ENCODE measurements at places on chromosomes 12 and 14. TPM values are rescaled to one million over a fixed set of nuclear protein-coding genes. Genes with fewer than 3 reads are reported as not detected.

GPD1 gene
- 0.20 TPM for total RNA-seq

DNA sequence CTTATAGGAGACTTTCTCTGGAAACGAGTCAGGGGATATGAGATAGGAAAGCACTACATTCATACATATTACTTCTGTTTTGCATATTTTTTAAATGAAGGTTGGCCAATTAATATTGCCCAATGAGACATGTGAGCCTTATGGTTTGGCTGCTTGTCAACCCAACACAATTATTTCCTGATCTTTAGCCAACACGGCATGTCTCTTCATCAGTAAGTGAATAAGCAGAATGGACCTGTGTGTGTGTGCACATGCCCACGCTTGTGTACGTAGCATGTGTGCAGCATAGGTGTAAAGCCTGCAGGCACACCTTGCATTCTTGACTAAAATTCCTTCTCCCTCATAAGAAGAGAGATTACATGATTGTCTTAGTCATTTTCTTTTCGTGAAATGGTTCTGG lies 88.3 kb downstream of the STON2 start:
- no peaks in the 10 kb centered on the region for H3K4me1 ChIP-seq
- DNase-seq, result no peak
- H3K27ac ChIP-seq, result no peak overlapping the region
- no peak overlapping the region for H3K4me3 ChIP-seq
- no peaks in the 10 kb centered on the region for H3K36me3 ChIP-seq
- no peaks in the 10 kb centered on the region for H3K27me3 ChIP-seq

GRCh38 chr14:64450255-64450654 lies 15.0 kb upstream of the AKAP5 start:
- peaks cover 38% of the 10 kb centered on the region for H3K4me1 ChIP-seq
- H3K27me3 ChIP-seq, result no peaks in the 10 kb centered on the region
- DNase-seq, result peak; percentile 58
- peaks cover 54% of the 10 kb centered on the region for H3K36me3 ChIP-seq
- H3K4me3 ChIP-seq, result peak overlapping the region; percentile 5

DEPDC4 gene
- total RNA-seq, result 1.6 TPM

ACOT6 gene
- total RNA-seq, result not detected

GRCh38 chr12:2902272-2902880 lies 11.7 kb downstream of the TULP3 start:
- no peak overlapping the region for H3K27ac ChIP-seq
- no peaks in the 10 kb centered on the region for H3K36me3 ChIP-seq
- no peak overlapping the region for H3K4me3 ChIP-seq
- DNase-seq, result no peak

USP44 gene
- total RNA-seq, result 15.2 TPM

DNA sequence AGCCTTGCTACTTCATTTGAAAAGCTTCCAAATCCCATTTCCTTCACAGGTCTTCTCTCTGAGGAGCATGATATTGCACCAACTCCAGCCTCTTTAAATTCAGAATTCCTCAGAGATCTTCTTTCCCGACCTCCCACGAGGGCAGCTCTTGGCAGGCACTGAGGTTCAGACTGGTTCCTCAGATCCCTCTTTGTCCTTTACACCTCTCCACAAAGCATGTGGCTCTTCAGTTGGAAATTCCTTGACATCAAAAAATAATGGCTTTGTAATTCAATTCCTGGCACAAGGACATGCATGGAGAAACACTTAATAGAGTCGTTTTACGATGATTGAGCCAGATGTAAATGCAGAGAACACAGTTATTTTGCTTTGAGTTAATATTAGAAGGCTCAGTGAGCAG lies 63.2 kb upstream of the TMX1 start:
- peaks cover 3% of the 10 kb centered on the region for H3K27me3 ChIP-seq
- no peaks in the 10 kb centered on the region for H3K4me1 ChIP-seq
- no peaks in the 10 kb centered on the region for H3K36me3 ChIP-seq

DNA sequence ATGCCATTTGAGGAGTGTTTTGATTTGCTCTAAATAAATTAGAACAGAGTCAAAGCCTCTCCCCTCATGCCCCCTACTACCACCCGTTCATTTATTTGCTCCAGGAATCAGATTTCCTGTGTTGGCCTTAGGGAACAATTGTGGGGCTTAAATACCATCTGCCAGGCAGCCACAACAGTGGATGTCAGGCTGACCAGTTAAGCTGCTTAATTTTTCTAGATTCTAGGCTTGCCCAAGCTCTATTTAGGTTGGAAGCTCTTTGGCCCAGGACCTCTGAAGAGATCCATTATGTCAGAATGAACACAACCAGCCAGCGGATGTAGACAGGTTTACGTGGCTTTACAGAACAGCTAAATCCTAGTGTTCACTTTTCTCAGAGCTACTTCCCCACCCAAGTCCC lies 1.0 kb upstream of the TIMELESS start:
- H3K36me3 ChIP-seq, result peaks cover 12% of the 10 kb centered on the region
- no peak for DNase-seq
- no peaks in the 10 kb centered on the region for H3K27me3 ChIP-seq
- peaks cover 17% of the 10 kb centered on the region for H3K4me1 ChIP-seq
- no peak overlapping the region for H3K27ac ChIP-seq

IL22 gene
- total RNA-seq, result not detected

DNA sequence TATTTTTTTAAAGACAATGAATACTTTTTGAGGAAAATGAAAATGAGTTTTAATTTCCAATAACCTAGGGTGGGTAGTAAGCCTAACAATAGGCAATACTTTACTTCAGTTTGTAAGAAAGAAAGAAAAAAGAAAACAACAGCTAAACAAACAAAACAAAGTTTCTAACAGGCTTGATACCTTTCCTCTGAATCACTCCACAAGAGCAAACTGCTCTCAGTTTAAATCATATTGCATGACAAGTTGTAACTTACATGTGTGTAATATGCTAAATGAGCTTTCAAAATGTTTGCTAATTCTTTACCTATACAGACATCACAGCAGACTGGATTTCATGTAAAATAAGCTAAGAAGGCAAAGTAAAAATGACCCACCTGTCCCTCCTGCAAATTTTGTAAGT lies 6.7 kb upstream of the LMO3 start:
- no peaks in the 10 kb centered on the region for H3K36me3 ChIP-seq
- H3K4me3 ChIP-seq, result no peak overlapping the region
- peaks cover 15% of the 10 kb centered on the region for H3K27me3 ChIP-seq
- H3K4me1 ChIP-seq, result no peaks in the 10 kb centered on the region
- H3K27ac ChIP-seq, result no peak overlapping the region

- H3K27ac ChIP-seq, result no peak overlapping the region
- no peaks in the 10 kb centered on the region for H3K27me3 ChIP-seq
- DNase-seq, result no peak
- no peaks in the 10 kb centered on the region for H3K36me3 ChIP-seq
- no peak overlapping the region for H3K4me3 ChIP-seq
- H3K4me1 ChIP-seq, result peaks cover 7% of the 10 kb centered on the region
Observed at GRCh38 chr14:56211084-56211483, 92.9 kb downstream of the PELI2 start.

KRT7 gene
- 2.1 TPM for total RNA-seq

FAM186B gene
- not detected for total RNA-seq

All from activated CD8-positive, alpha-beta T cell treated with anti-CD3 and anti-CD28 coated beads for 36 hours (primary cell).